ENCODE measurements at places on chromosomes 1 and 21.
A peak's percentile ranks its signal among the peaks of the same experiment; 100 is the strongest.

GRCh38 chr1:216207154-216207553, 216.1 kb downstream of the USH2A start:
- DNase-seq: no peak

- DNase-seq: no peak
These were observed 1.6 kb upstream of the NFASC start for GRCh38 chr1:204869097-204869496.

DNA sequence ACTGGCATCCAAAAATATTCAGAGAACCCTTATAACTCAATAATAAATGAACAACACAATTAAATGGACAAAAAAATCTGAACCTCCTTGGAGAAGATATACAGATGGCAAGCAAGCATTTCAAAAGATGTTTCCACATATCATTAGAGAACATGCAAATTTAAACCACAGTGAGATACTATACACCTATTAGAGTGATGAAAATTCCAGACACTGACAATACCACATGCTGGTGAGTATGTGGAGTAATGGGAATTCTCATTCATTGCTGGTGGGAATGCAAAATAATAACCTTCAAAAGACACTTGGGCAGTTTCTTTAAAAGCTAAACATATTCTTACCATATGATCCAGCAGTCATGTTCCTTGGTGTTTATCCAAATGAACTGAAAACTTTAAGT, 46.1 kb downstream of the HS2ST1 start:
- no peak for DNase-seq

DNA sequence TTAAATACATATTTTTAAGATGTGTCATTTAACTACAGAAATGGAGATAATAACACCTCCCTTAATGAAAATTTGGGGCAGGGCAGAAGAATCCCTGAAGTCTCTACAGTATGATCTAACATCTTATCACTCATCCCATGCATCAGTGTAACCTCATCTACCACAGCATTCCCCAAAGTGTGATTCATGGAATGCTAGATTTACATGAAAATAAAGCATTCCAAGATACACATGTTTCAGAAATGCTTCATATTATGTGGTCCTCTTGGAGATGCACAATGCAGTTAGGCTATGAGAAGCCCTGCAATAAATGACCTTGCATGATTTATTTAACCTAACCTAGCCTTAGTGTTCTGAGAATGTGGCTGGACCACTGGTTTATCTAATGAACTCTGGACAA, 166.9 kb upstream of the SYT6 start:
- peak; percentile 94 for DNase-seq

- no peak for DNase-seq
These were observed 53.4 kb upstream of the RPL11 start for GRCh38 chr1:23638188-23638619.

GRCh38 chr1:18569251-18569650, 61.4 kb upstream of the PAX7 start:
- no peak for DNase-seq

- no peak for DNase-seq
These were observed 47.7 kb downstream of the CXADR start for GRCh38 chr21:17560377-17561025.

- no peak for DNase-seq
These were observed at the start of gene TMEM200B for GRCh38 chr1:29123887-29124365. Gene TMEM200B, minus strand, starts transcription at chr1:29123903. Its CDS starts 2,075 bp downstream, at chr1:29121828.

GRCh38 chr21:41555057-41555456, 47.1 kb upstream of the TMPRSS2 start:
- no peak for DNase-seq

- DNase-seq: no peak
These were observed 735.9 kb downstream of the NCAM2 start for GRCh38 chr21:21734088-21734487.

DNA sequence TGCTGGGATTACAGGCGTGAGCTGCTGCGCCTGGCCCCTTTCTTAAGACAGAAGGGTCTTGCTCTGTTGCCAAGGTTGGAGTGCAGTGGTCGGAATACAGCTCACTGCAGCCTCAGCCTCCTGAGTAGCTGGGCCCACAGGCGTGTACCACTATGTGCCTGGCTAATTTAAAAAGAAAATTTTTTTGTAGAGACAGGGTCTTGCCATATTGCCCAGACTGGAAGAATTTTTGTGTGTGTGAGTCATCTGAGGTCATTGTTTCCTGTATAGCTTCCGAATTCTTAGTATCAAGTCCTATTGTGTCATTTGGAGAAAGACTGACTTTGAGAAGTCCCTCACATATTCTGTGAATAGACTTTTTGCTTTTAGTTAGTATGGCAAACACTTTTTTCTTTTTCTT, 4.7 kb downstream of the SZRD1 start:
- peak; percentile 66 for DNase-seq

GRCh38 chr1:59113876-59114457, 182.9 kb upstream of the FGGY start:
- DNase-seq: peak; percentile 39

All from fibroblast of skin of abdomen (primary cell).